ENCODE measurements at places on chromosomes 7 and 10.

- DNase-seq: peak; percentile 88
These were observed 15.4 kb downstream of the CLCN1 start for GRCh38 chr7:143331179-143331801.

- DNase-seq: no peak
These were observed 6.6 kb upstream of the PON1 start for GRCh38 chr7:95330961-95331337.

GRCh38 chr10:23872290-23872689, 336.6 kb upstream of the KIAA1217 start:
- no peak for DNase-seq

- no peak for DNase-seq
These were observed 110.5 kb downstream of the DYNC2I1 start for GRCh38 chr7:158966780-158967390.

DNA sequence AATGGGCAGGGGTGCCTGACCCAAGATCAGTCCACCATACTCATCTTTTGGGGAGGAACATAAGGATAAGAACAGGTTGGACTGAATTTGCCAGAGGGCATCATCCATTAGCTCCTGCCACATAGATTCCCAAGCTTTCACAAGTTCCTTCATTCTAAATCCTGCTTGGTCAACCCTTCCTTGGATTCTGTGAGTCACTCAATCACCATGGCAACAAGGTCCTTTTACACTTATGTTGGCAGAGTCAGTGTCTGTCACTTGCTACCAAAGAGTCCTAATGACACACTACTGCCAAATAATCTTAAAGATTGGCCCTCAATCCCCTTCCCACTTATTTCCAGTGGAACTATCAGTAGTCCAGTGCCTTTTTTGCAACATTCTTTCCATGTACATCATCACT, 5.0 kb upstream of the LGI1 start:
- DNase-seq: peak; percentile 66

- peak; percentile 35 for DNase-seq
These were observed 53.8 kb upstream of the CPXM2 start for GRCh38 chr10:123945325-123945920.

GRCh38 chr7:47685151-47685550, 103.2 kb upstream of the TNS3 start:
- no peak for DNase-seq

DNA sequence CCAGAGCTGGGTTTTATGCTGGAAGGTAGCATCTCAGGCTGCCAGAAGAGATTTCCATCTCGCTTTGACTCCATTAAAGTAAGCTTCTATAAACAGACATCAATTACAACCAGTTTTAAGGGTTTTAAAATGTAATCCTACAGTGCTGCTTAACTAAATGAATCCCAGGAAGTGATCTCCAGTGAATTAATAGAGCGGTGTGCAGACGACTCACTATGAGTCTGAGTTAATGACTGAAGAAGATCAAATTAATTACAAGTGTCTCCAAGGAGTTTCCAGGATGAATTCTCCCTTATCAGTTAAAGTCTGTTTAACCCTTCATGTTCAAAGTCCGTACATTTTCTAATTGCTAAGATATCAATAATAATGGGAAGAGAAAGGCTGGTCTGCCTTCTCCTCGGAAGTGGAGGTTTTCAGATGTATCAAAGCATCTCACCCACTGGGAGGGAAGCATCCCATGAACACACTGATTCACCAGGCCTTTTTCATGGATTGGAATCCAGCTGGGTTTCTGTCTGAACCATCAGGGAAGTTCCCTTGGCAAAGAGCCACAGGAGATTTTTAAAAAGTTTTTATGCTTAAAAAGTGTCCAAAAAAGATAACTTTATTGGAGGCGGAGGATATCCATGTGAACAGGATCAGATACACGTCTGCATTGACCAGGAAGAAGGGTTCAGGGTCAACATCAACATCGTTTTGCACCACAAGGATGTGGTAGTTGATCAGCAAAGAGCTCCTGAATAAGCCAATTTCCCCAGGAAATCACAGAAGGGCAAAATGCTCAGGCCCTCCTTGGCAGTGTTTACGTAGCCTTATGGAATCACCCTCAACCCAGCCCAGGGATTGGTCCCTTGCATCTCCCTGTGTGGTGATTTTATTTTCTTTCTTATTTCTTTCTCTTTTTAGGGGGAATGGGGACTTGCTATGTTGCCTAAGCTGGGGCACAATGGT, 288.2 kb downstream of the POU6F2 start:
- no peak for DNase-seq

GRCh38 chr10:132521466-132522102, 16.0 kb upstream of the INPP5A start:
- DNase-seq: no peak

DNA sequence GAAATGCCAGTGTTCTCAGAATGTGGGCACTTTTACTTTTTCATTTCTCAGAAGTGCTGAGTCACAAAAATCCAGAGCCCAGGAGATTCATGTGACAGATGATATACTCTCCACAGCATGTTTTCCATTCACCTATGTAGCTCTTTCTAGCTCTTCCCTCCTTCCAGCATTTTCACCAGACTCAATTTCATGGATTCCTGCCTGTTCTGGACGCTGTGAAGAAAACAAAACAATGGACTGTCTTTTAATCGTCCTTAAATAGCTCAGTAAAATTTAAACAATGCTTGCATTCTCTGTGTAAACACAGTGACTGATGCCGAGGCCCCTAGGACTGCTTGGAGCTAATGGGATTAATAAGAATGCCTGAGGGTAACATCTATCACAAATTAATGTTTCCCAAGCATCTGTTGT, 25.5 kb downstream of the ZNF713 start:
- no peak for DNase-seq

DNA sequence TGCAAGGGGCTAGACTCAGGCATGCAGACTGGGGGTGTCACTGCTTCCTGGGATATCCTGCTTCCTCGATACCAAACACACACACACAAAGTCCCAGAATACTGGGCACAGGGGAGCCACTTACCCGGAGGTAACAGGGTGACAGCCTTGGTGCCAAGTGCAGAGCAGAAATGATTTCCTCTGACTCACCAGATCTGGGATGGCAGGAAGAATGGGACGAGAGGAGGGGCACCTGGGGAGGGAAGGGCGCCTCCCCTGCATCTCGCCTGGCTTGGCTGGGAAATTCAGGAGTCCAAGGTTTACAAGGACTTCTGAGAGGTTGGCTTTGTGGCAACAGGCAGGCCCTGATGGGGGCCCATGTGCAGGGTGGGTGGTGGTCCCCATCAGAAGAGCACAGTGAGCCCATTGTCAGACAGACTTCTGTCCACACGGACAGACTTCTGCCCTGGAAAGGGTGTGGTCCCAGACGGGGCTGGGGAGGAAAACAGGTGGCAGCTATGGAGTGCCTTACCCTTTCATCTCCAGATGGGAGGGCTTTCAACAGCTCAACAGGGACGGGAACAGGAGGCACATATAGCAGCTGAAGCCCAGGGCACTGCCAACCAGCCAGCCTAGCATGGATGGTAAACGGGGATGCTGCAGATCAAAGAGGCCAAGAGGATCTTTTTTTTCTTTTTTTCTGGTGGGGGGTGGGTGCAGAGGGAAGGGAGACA, 9.7 kb upstream of the CCL24 start:
- DNase-seq: no peak

- no peak for DNase-seq
These were observed 183.0 kb downstream of the ARID5B start for GRCh38 chr10:62084451-62084850.

DNA sequence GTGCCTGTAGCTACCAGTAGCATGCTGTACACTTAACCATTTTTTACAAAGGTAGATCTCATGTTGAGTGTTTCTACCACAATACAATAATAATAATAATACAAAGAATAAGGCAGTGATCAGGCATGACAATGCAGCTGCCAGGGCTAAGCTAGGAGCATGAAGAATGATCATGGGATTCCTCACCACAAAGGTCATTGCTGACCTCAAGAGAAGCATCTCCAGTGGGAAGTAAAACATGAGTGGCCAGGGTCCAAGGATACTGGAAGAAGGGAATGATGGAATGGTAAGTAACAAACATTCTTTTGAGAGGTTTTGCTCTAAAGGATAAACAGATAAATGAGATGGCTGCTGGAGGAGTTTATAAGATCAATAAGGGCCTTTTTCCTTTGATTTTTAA, 591.1 kb downstream of the TNS3 start:
- peak; percentile 16 for DNase-seq

GRCh38 chr10:107031931-107032699, 132.4 kb downstream of the SORCS1 start:
- peak; percentile 1 for DNase-seq

GRCh38 chr7:147909431-147910148, 681.0 kb upstream of the C7orf33 start:
- no peak for DNase-seq

DNA sequence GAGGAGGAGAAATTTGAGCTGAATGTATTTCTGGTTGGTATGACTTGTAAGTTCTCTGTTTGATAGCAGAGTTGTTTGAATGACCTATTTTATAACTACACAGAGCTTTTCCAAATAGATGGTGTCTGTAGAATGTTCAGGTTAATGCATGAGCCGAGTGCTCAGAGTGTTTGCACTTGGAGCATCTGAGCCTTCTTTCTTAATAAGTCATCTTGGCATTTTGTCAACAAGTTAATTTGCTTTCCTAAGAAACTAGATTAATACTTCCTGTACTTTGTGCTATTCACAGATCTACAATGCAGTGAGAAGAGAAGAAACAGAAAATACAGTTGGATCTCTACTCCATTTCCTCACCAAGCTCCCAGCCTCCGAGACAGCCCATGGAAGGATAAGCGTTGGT, 138.2 kb downstream of the PLCE1 start:
- DNase-seq: no peak

DNA sequence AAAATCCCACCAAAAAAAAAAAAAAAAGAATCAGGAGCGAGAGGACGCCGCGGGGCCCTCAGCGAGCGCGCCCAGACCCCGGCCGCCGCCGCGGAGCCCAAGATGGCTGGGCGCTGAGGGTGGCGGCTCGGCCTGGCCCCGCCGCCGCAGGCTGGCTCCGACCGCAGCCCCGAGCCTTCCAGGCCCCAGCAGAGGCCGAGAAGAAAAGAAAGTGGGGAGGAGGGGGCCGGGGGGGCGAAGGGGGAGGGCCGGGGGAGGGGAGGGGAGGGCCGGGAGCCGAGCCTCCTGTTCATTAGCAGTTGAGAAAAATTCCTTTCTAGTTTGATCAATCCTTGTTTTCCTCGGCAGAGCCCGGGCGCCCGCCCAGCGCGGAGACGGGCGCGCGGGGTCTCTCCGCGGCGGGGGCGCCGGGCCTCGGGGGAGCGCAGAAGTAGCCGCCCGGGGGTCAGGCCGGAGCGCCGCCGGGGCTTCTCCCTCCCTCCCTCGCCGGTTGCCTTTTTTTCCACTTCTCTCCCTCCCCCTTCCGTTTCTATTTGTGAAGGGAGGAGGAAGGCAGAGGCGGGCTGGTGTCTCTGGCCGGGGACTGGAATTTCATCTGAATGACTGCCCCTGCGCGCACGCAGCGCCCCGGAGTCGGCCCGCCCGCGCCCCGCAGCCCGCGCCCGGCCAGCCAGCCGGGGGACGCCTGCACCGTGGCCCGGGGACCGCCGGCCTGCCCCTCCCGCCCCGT, 778 bp upstream of the TRIM8 start:
- peak; percentile 70 for DNase-seq

DNA sequence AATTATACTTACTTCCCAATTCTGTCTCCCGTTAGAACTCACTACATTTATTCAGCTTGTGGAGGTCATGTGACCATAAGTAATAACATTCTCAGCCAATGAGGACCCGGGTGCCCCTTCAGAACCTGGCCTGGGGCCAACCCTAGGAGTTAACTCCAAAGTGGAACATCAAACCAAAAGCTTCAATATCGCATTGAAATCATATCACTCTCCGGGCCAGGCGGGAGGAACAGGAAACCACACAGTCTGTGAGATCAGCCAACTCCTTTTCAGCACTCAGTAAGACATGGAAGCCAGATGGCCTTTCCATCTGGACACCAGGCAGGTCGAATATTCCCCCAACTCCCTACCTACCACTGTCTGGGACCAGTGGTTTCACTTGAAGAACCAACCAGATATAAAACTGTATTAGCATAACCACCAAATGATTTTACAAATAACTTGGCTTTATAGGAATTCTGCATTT, 5.5 kb downstream of the CREB3L2 start:
- peak; percentile 87 for DNase-seq

- no peak for DNase-seq
These were observed 15.8 kb downstream of the ST8SIA6 start for GRCh38 chr10:17438583-17438982.

DNA sequence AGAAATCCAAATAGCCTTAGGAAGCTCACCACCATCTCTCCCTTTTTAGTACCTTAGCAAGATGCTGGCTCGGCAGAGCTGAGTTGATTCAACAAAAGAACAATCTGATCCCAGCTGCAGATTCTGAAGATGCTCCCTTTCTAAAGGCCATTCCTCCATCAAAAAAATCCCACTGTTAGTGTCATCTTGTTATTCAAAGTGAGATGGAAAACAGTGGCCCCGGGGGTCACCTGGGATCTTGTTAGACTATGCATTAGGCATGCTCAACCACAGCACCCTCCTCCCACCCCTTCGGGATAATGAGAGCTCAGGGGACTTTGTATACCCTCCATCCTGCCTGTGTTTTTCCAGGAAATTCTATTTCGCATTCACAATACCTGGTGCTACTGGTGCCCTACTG, 2.4 kb downstream of the NCAPG2 start:
- DNase-seq: no peak

GRCh38 chr7:110759069-110759468, 331.9 kb upstream of the LRRN3 start:
- DNase-seq: no peak

GRCh38 chr10:1190791-1191490, 134.8 kb downstream of the WDR37 start:
- DNase-seq: no peak

- no peak for DNase-seq
These were observed 288.2 kb upstream of the SEMA3D start for GRCh38 chr7:85475071-85475470.

- peak; percentile 90 for DNase-seq
These were observed at the start of gene DCLRE1C for GRCh38 chr10:14954001-14954770. TSS of gene DCLRE1C (minus strand) at chr10:14954096. CDS start at chr10:14954010, 86 bp downstream.

DNA sequence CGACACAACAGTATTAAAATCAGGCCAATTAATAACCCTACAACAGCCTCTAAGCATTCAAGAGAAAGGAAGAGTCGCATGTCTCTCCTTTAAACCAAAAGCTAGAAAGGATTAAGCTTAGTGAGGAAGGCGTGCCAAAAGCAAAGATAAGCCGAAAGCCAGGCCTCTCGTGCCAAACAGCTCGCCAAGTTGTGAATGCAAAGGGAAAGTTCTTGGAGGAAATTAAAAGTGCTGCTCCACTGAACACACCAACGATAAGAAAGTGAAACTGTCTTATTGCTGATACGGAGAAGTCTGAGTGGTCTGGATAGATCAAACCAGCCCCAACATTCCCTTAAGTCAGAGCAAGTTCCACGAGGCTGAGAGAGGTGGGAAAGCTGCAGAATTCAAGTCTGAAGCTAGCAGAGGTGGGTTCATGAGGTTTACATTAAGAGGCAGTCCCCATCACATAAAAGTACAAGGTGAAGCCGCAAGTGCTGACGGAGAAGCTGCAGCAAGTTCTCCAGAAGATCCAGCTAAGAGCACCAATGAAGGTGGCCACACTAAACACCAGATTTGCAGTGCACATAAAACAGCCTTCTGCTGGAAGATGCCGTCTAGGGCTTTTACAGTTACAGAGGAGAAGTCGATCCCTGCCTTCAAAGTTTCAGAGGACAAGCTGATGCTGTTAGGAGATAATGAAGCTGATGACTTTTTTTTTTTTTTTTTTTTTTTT, 194.8 kb downstream of the MAD1L1 start:
- DNase-seq: no peak

- peak; percentile 84 for DNase-seq
These were observed 33.9 kb downstream of the BNIP3 start for GRCh38 chr10:131947631-131948347.

- no peak for DNase-seq
These were observed 6.9 kb upstream of the WIPI2 start for GRCh38 chr7:5183155-5183554.

Data from brain microvascular endothelial cell (primary cell).